ENCODE measurements at places on chromosomes 6 and 20. TPM values are rescaled to one million over a fixed set of nuclear protein-coding genes. Genes with fewer than 3 reads are reported as not detected.

Gene HTR1B
- 0.24 TPM for polyA plus RNA-seq

Gene TGM3
- not detected for polyA plus RNA-seq

Gene CRISP2
- not detected for polyA plus RNA-seq

Gene NUP43
- 14.2 TPM for polyA plus RNA-seq

Gene MYB
- polyA plus RNA-seq: 0.44 TPM

Gene SPATS1
- polyA plus RNA-seq: not detected

Gene FAM162B
- polyA plus RNA-seq: 4.0 TPM

Gene COL9A3
- polyA plus RNA-seq: 1.4 TPM

Gene PDE10A
- polyA plus RNA-seq: 3.9 TPM

All from IMR-90 (cell line).